Myocyte (in vitro differentiated cells): ENCODE measurements at places on chromosomes 6 and 20.

DNA sequence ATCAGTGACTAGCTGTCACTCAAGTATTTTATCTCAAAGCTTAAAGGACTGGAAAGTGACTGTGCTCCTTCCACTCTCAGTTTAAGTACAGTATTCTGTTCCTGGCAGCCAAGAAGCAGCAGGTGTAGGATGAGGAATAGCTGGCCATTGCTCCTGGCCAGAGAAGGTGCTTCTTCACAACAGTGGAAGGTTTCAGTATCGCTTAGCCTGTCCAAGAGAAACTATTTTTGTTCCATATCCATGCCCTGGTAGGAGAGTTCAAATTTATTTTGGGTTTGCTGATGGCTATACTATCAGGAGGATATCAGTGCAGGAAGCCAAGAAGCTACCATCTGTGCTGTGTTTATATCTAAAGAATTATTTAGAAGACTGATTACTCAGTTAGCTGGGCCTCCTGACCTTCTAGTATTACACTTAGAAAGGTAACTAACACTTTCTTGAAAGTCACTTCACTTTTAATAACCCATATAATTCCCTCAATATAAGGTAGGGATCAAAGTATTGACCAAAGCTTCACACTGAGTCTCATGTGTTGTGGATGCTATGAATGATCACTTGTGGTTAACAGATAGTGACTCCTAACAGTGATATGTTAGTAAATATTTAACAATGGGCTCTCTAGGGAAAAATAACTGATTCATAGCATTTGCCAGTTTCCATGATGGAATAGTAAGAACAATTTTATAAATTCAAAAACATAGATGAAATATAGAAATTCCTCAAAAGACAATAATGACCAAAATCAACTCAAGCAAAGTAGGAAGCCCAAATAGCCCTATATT is 99.9 kb downstream of the AIG1 start:
- DNase-seq = peak; percentile 63

GRCh38 chr20:49591217-49591865 is 23.4 kb upstream of the PTGIS start:
- peak; percentile 58 for DNase-seq

GRCh38 chr6:110581679-110582078 is 105.3 kb upstream of the SLC22A16 start:
- DNase-seq = no peak

DNA sequence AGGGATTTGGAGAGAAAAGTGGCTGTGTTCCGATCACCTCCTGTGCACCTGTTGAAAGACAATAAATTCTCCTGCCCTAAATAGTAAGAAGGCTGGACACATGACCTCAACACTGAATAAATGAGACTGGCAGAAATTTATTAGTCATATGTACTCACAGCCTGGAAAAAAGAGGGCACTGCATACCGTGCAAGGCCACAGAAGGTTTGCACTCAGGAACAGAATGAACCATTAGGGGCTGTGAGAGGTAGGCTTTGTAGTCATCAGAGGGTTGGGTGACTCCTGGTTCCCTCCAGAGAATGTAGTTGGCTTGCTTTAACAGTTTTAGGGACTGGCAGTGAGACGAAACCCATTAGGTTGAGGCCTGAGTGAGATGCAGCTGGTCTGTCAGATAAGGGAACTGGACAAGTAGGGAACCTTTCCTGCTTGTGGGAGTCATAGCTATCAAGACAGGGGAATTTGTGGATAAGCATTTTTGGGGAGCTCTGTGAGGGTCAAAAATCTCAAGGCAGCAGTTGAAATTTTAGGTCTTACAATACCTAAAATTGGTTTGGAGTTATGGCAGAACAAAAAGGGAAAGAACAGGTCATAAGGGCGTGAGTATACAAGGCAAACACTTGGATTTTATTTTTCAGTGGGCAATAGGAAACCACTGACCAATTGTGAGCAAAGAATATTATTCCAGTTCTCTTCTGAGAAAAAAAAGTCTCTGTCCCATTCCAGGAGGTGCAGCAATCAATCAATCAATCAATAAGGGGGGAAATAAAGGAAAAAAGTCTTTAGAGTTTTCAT is 67.9 kb upstream of the BTN3A2 start:
- peak; percentile 89 for DNase-seq

GRCh38 chr6:148309301-148309700 is 33.3 kb upstream of the SASH1 start:
- no peak for DNase-seq

GRCh38 chr20:33664085-33664761 is 2.1 kb downstream of the C20orf144 start:
- no peak for DNase-seq

DNA sequence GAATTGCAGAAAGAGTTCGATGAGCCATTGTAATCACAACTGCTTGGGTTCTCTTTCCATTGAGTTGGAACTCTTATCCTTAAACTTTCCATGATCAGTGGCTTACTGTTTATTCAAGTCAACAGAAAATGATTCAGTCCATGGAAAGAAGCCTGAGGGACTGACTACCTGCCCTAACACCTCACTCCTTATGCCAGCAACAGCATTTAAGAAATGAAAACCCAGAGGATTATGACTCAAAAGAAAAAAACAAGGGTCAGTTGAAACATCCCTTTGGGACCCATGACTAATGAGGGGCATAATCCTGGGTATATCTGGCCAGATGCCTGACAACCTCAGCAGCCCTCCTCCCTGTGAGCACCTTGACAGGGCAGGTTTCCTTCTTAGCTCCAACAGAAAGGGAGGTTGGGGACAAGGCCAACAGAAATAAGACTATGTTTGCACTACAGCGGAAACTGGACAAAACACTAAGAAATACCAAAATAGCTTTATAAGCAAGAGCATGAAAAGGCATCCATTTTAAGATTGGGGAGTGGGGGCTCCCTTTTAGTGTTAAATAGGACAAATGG is 106.7 kb downstream of the MAP3K5 start:
- no peak for DNase-seq

- DNase-seq = no peak
These were observed 206.3 kb downstream of the PREX1 start for GRCh38 chr20:48621376-48622078.
